ENCODE measurements at places on chromosomes 7 and 10. TPM values are rescaled to one million over a fixed set of nuclear protein-coding genes. Genes with fewer than 3 reads are reported as not detected.
A peak's percentile ranks its signal among the peaks of the same experiment; 100 is the strongest.

DNA sequence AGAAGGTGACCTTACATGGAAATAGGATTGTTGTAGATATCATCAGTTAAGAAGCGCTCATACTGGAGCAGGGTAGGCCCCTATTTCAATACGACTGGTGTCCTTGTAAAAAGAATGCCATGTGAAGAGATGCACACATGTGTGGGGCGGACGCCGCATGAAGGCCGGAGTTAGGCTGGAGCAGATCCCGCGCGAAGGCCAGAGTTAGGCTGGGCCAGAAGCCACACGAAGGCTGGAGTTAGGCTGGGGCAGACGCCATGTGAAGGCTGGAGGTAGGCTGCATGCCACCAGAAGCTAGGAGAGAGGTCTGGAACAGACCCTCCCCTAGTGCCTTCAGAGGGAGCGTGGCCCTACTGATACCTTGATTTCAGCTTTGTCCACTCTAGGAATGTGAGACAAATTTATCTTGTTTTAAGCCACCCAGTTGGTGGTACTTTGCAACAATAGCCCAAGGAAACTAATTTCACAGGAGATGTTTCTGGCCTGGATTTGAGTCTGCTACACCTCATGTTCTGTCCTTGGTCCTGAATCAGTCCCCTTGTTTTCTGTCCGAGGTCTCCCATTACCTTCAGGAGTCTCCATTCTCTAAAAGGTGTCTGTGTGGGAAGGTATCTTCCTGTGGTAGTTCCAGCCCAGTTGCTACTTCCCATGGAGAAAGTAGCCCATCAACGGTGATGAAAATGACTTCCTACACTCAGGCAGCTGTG, 585.8 kb downstream of the LRMDA start:
- DNase-seq, result no peak

GRCh38 chr10:119454316-119454715, 88.2 kb downstream of the RGS10 start:
- no peak for DNase-seq

DNA sequence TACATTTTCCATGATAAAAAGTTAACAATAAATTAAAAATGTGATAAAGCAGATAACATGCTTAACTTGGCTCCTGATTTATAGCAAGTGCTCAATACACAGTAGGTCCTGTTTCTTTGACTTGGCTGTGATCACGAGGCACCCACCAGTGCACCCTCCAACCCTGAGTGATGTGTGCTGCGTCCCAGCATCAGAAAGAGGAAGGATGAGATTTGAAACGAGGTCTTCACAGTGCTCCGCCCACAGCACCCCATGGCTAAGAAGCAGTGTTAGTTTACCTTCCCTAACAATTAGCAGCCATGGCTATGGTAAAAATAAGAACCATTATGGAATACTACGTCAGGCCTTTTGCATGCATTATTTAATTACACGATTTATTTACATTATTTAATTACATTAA, 292.0 kb upstream of the ZMIZ1 start:
- no peak for DNase-seq

- no peak for DNase-seq
Observed at GRCh38 chr10:75076348-75076747, 35.1 kb upstream of the SAMD8 start.

- DNase-seq, result no peak
Observed at GRCh38 chr10:86944471-86944870, 12.9 kb downstream of the MMRN2 start.

GRCh38 chr7:108561047-108561619, 8.4 kb downstream of the THAP5 start:
- no peak for DNase-seq

GRCh38 chr10:18325889-18326531, 185.8 kb downstream of the CACNB2 start:
- DNase-seq, result no peak

DNA sequence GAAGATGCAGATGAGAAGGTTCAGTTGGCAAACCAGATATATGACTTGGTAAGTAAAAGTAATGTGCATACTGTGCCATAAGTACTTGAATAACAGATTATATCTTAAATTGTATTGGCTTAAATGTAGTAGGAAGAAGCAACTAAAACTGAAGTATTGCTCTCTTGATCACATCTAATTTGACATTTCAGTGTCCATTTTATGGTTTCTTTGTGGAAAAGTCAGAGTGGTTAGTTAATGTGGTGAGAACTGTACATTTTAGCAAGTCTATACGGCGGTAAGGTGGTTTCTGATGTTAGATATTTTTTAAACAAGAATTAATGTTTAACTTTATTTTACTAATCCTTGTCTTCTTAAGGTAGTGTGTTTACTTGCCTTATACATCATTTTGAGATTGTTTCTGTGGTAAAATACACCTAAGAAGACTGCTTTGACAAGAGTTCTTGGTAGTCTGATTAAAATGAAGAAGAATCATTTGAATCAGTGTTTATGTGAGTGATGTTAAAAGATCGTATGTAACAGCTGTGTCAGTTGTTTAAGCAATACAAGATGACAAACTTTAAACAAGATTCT, 5.1 kb downstream of the ING3 start:
- no peak for DNase-seq

NKX1-2 gene
- total RNA-seq, result not detected

PTPRZ1 gene
- total RNA-seq, result not detected

GRCh38 chr7:112056409-112056808, 149.8 kb downstream of the DOCK4 start:
- DNase-seq, result peak; percentile 56

DNA sequence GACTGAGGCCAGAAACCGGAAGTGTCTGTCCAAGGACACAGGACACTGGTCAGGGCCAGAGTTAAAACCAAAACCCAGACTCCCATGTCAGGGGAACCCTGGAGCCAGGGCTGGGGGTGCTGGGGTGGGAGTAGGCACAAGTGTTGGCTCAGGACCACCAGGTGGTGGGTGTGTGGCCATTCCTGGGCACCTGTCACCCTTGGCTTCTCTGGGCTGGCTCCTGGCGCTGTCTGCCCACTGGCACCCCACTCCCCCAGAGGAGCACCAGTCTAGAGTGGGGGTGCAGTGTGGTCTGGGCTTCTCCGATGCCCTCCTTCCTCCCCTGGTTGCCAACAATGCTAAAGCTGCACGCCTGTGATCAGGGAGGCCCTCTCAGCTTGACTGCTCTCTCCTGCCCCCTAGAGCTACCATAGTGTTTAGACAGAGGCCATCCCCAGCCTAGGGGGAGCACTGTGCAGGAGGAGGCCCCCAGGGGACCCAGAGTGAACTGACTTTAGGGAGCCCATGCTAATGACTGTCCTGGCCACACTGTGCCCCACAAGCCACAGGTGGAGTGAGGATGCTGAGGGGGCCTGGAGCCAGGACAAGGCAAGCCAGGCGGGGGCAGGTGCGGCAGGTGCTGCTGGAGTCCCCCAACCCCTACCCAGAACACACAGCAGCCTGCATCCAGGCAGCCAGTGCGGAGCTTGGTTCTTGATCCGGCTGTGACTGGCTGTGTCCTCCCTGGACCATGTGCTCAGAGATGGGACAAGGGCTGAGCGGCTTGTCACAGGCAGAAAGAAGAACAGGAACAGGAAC, 11.0 kb downstream of the RASGEF1A start:
- DNase-seq, result peak; percentile 47

- DNase-seq, result no peak
Observed at GRCh38 chr10:98110356-98110755, 24.1 kb upstream of the R3HCC1L start.

DNA sequence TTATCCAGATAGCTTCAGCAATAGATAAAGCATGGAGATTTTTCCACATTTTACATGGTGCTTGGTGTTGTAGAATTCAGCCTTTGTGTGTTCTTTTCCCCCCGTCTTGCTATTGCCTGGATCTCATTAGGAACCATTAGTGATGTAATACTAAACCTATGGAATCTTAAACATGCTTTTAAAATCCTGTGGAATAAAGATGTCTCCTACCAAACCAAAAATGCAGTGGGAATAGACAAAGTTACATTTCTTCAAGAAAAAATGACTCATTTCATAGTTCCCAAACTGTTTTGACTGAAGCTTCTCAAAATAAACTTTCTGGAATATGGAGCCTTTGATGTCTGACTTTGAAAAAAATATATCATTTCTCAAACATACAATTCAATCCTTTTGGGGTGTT, 44.0 kb downstream of the CALD1 start:
- no peak for DNase-seq

GRCh38 chr7:43650457-43651052, 67.6 kb downstream of the STK17A start:
- peak; percentile 92 for DNase-seq

DNA sequence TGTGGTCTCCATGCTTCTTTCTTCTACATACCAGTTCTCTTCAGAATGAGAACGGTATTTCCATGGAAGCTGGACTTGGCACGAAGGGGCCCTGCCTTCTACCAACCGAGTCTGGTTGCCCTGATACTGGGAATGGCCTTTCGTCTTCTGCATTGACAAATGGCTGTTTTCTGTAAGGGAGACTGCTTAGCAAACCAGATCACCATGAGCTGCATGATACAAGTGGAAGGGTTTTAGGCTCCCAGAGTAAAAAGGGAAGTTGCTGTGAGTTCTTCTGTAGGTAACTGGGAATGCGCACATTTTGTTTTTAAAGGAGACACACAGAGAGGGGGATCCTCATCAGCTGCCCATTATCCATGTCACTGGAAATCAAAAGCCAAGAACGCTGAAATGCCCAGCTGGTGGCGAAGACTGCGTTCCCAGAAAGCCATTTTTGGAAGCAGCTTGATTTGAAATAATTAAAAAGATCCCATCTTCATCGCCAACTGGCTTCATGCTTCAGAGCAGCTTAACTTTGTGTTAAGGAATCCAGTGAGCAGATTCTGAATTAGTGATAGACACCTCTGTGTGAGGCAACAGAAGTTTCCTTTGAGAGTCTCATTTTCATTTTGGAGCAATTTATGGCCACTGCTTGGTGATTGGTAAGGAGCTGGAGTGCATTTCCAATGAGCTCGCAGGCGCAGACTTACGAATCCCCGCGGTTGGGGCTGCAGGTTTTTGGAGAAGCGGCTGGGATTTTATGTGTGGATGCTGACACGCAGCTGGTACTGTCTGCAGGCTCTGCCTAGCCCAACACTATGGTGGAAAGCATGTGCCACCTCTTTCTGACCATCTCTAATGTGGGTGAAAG, 672.7 kb upstream of the FOXK1 start:
- no peak for DNase-seq

PNPLA8 gene
- total RNA-seq, result 20.5 TPM

GRCh38 chr10:119428789-119429188, 113.7 kb downstream of the RGS10 start:
- DNase-seq, result no peak

GRCh38 chr10:71789871-71790270, 16.6 kb upstream of the VSIR start:
- DNase-seq, result no peak

DNA sequence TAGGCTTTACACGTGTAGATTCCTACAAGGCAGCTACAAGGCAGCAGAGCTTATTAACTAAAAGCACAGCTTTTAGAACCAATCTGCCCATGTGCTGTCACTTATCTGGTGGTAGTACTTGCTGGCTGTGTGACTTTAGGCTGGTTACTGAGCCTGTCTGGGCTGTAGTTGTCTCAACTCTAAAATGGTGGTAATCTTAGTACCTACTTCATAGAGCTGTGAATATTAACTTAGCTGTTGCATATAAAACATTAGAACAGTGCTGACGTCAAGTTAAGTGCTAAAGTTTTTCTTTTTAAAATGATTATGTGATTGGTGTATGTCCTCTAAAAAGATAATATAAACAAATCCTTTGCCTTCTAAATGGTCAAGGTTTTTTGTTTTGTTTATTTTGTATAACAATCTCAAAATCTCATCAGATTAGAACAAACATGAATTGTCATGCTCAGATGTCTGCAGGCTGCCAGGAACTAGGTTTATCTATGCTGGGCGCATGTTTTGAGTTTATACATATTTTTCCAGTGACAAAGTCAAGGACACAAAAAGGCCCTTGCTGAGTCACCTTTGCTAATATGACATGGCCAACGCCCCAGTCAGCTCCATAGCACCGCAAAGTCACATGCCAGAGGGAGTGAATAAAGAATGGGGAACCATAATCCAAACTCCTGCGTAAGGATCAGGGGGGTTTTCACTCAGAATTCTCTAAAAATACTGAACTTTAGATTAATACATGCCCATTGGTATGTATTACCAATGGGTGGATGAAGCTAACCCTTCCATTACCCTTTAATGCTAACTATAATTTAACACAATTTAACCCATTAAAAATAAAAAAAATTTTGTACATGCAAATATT, 39.8 kb upstream of the ARL4A start:
- DNase-seq, result peak; percentile 24

- DNase-seq, result no peak
Observed at GRCh38 chr7:45035893-45036292, 35.9 kb downstream of the CCM2 start.

DNA sequence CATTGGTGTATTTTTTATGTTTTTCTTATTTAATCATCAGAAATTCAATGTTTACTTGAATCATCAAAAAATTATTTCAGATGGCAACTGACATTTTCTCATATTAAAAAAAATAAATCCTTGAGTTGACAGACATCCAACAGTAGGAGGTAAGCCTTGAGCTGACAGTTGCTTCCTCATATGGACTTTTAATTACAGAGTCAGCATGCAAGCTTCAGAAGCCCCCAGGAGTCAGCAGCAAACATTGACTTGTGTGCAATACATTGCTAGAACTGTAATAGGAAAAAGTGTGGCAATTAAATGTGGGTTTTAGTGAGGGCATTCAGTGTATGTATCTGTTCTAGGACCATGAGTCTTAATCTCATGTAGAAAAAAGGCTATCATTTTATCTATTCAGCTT, 62.4 kb upstream of the TAS2R16 start:
- no peak for DNase-seq

DNA sequence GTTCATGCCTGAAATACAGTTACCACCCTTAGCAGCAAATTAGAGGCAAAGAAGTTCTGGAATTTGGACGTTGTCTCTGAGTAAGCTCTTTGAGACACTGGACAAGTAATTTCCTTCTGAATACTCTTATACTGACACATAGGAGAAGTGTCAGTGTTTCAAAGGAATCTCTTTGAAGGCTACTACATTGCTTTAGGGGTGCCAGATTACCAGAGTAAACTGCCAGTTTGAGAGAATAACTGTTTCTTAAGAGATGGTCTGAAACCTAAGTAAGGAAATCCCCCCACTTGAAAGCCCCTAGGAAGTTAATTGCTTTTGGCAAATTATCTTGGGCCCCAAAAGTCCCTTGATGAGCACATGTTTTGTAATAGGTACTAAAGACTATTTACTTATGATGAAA, 3.4 kb downstream of the FAS start:
- no peak for DNase-seq

PDLIM1 gene
- total RNA-seq, result 67.1 TPM

GRCh38 chr7:48868916-48869315, 55.4 kb upstream of the CDC14C start:
- DNase-seq, result no peak

NPY gene
- total RNA-seq, result not detected
